ENCODE measurements at places on chromosomes 5 and 9. TPM values are rescaled to one million over a fixed set of nuclear protein-coding genes. Genes with fewer than 3 reads are reported as not detected.

- no peak for DNase-seq
These were observed 145.8 kb downstream of the BARX1 start for GRCh38 chr9:93809204-93809940.

DNA sequence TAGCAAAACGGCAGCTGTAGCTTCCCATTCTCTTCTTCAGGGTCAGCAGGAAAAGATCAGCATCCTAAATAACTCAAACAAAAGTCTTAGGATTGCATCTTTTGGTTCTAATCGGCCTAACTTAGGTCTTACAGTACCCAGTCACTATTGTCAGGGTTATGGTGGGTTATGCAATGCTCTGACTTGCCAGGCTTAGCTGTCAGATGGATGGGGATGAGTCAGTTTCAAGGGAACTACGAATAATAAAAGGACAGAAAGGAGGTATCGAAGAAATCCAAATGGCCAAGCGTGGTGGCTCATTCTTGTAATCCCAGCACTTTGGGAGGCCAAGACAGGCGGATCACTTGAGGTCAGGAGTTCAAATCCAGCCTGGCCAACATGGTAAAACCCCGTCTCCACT lies 46.5 kb downstream of the PPP1R2B start:
- no peak for DNase-seq

DNA sequence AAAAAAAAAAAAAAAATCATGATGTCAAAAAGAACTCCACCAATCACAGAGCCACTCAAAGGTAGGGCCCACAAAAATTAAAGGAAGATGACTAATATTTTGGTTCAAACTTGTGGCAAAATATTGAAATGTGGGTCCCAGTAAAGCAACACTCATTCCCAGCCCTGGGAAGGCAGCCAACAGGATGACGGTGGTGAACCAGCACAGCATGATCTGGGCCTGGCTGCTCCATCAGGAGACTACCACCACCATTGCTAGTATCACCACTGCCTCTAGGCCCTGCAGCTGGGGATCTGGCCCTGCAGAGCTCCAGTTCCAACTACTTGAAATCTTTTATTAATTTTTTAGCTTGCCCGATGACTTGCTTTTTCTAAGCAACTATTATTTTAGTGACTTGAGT lies 206.8 kb upstream of the ITGA1 start:
- no peak for DNase-seq

DNA sequence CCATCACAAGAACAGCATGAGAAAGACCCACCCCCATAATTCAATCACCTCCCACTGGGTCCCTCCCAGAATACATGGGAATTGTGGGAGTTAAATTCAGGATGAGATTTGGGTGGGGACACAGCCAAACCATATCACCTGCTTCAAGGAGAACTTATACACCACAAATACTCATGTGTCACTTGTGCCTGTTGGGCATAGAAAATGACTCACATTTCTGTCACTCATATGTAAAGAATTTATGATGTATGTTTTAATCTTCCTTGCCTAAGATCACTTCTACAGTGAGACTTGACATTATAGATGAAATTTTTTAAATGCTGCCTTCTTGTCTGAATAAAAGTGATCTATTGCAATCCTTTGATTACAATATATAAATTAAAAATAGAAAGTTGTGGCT lies 23.0 kb upstream of the PRDM6 start:
- no peak for DNase-seq

DNA sequence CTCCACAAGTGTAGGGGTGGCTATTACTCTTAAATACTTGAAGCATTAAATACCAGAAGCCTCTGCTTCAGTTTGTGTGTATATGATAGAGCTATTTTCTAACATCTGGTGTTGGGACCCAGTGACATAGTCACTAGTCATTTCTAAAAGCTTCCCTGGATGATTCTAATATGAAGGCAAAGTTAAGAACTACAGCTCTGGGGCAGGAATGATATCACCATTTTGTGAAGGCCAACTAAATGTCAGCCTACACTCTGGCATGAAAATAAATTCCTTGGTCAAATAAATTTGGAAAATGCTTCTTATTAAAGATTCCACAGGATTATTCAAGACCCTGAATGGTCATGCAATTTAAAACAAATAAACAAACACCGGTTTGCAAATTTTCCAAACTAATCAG lies 197.7 kb downstream of the PLK2 start:
- no peak for DNase-seq

- DNase-seq: no peak
These were observed 36.1 kb downstream of the SLC22A5 start for GRCh38 chr5:132405646-132406045.

DNA sequence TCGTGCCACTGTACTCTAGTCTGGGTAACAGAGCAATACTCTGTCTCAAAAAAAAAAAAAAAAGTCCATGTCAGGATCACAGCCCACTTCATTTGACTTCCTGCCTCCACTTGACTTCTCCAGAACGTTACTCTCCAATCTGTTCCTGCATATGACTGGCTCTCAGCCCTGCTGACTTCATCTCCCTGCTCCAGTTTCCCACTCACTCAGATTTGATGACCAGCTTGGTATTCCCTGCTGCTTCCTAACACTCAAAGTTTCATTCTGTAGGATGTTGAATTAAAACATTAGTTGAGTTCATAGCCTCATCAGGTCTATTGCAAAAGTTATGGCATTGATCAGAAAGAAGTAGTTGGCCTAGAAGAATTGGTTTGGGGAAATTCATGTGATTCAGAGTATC lies 52.3 kb downstream of the UGCG start:
- DNase-seq: no peak

- no peak for DNase-seq
These were observed 249.7 kb upstream of the DAB2 start for GRCh38 chr5:39674209-39675082.

DNA sequence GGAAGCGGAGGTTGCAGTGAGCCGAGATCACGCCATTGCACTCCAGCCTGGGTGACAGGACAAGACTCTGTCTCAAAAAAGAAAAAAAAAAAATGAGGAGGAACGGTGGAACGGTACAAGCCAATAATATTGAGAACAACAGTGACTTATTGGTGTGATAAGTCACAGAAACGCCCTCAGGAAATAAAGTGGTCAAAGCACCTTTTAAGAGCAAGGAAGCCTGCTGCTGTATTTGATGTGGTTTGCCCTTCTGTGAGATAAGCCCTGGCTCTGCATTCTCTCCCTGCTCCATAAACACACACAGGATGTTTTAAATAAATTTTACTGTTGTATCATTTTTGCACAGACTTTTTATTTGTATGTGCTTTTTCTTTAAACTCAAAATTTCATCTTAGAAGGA lies 269.9 kb upstream of the MSX2 start:
- no peak for DNase-seq

DNA sequence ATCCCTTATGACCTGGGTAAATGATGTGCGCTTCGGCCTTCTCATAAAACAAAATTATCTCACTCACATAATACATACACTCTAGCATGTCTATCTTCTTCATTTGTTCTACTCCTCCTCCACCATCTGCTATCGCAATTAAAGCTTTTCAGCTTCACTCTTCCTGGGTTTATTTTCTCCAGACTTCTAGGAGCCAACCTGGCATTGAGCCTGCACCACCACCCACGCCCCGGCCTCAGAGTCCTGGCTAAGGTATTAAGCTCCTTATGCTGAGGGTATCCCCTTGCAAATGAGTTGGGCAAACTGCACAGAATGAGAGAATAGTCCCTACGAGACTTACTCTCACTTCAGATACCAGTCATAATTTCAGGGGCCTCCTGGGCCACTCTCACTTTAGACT lies 236.1 kb upstream of the CDH12 start:
- no peak for DNase-seq

- no peak for DNase-seq
These were observed 216.5 kb downstream of the PDZD2 start for GRCh38 chr5:31855134-31856040.

DNA sequence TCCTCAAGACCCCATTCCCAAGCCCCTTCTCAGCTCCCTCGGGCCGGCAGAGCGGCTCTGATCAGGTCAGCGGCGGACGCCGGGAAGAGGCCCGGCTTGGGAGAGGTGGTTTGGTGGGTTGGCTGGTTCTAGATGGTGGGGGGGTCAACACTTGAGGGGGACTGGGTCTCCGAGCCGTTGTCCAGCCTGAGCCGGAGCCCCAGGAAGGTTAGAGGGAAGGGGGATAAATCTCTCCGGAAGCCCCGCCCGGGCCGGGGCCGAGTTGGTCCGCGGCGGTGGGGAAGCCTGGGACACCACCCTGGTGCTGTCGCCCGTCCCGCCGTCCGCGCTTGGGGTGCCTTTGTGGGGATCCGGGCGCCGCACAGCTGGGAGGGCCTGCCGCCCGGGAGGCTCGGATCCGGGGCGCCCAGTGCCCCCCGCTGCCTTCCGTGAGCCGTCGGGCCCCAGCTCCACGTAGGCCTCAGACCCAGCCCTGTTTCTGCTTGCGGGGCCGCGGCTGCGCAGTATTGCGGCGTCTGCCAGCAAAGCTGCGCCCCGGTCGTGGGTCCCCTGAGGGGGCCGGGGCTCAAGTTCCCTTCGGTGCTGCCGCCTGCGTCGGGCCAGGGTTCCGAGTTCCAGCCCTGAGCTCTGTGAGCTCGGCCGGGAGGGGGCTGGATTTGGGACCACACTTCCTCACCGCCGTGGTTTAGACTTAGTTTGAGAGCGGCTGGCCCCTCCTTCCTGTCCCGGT lies 542 bp upstream of the TRIM52 start:
- DNase-seq: peak; percentile 72

GRCh38 chr9:14633148-14633547 lies 60.1 kb downstream of the ZDHHC21 start:
- DNase-seq: no peak

DNA sequence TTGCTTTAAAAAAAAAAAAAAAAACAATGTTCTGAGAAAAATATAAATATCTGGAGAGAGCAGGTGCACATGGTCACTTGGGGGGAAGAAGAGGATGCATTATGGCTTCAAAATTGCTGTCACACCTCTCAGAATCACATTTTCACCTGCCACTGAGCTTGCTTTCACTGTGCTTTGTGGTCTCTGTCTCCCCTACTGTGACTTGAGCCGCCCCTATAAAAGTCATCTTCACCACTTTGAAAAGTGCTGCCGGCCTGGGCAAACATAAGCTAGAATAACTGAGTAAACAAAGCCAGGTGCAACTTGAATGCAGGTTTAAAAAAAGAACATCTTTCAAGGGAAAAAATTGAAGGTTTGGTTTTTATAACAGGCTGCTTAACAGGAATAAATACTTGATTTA lies 368.1 kb upstream of the GRIA1 start:
- DNase-seq: no peak

DNA sequence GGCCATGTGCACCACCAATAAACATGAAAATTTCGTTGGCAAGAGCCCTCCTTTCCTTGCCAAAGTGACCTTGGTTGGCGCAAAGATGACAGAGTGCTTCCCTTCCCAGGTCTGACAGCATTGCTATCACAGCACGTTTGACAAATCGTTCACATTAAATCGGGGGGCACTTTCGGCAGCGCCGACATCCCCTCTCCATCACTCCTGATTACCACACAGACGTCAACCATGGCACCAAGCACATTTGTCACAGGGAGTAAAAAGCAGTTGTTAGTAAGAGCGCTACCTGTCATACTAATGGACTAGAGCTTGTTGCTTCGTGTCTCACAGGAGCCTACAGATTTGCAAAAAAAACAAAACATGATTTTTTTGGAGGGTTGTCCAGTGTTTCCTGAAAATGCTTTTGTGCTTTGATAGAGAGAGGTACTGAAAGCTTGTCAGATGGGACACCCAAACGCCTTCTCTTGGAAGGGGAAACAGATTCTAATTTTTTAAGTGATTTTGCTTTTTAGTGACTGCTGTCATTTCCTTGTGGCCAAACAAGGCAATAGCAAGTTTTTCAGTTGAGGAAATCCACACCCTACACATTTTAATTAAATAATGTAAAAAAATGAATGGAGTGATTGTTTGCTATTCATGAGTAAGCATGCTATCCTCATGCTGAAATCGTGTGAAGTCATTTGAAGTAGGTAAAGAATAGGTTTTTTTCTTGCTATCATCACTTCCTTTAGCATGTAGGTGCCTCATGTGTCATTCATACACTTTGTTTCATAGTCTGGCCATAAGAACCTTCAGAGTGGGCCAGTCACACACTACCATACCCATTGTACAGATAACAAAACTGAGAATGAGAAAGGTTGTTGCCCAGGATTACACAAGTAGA lies 682.8 kb upstream of the WWC1 start:
- DNase-seq: no peak

GRCh38 chr9:133130685-133131244 lies 9.7 kb upstream of the RALGDS start:
- peak; percentile 59 for DNase-seq

GRCh38 chr9:29319736-29320513 lies 1746.6 kb upstream of the C9orf72 start:
- DNase-seq: no peak

DNA sequence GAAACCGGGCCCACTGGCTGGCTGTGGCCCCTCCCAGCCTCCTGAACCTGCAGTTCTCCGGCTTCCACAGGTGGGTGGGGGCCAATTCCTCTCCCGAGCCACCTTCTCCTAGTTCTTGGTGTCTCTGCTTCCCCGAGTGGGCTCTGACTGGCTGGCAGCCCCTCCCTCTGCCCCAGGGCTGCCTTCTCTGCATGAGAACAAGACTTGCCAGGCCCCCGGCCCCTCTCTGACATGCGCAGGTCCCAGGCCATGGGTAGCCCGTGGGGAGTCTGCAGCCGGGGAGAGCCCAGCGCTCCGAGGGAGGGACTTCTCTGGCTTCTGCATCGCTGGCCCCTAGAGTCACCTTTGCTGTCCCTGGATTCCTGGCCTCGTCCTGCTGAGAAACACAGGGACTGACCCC lies 421.7 kb downstream of the IRX2 start:
- no peak for DNase-seq

GRCh38 chr5:98573834-98574320 lies 199.6 kb upstream of the RGMB start:
- DNase-seq: no peak

- no peak for DNase-seq
These were observed 113.7 kb downstream of the BAAT start for GRCh38 chr9:101271102-101271501.

FAM78A gene
- total RNA-seq: 44.0 TPM

DMRT3 gene
- total RNA-seq: not detected

CD74 gene
- 401 TPM for total RNA-seq

PTRH1 gene
- total RNA-seq: 5.3 TPM

SH3RF2 gene
- not detected for total RNA-seq

NTRK2 gene
- total RNA-seq: not detected

PTGS1 gene
- not detected for total RNA-seq

PCDHGA4 gene
- not detected for total RNA-seq

FGF1 gene
- not detected for total RNA-seq

PCDHGB7 gene
- not detected for total RNA-seq

MCCC2 gene
- 18.2 TPM for total RNA-seq

PHF24 gene
- not detected for total RNA-seq

MARCOL gene
- not detected for total RNA-seq

SLCO4C1 gene
- total RNA-seq: 0.22 TPM

PKD2L2 gene
- total RNA-seq: not detected

LCN10 gene
- total RNA-seq: 0.14 TPM

Measured in CD8-positive, alpha-beta T cell (primary cell).